ENCODE measurements at places on chromosomes 11 and 22.

GRCh38 chr22:22061085-22062077 is 78.8 kb upstream of the TOP3B start:
- DNase-seq = no peak

- DNase-seq = no peak
Observed at GRCh38 chr22:20092477-20092854, 12.4 kb downstream of the DGCR8 start.

GRCh38 chr11:132623511-132623910 is 908.8 kb downstream of the OPCML start:
- no peak for DNase-seq

DNA sequence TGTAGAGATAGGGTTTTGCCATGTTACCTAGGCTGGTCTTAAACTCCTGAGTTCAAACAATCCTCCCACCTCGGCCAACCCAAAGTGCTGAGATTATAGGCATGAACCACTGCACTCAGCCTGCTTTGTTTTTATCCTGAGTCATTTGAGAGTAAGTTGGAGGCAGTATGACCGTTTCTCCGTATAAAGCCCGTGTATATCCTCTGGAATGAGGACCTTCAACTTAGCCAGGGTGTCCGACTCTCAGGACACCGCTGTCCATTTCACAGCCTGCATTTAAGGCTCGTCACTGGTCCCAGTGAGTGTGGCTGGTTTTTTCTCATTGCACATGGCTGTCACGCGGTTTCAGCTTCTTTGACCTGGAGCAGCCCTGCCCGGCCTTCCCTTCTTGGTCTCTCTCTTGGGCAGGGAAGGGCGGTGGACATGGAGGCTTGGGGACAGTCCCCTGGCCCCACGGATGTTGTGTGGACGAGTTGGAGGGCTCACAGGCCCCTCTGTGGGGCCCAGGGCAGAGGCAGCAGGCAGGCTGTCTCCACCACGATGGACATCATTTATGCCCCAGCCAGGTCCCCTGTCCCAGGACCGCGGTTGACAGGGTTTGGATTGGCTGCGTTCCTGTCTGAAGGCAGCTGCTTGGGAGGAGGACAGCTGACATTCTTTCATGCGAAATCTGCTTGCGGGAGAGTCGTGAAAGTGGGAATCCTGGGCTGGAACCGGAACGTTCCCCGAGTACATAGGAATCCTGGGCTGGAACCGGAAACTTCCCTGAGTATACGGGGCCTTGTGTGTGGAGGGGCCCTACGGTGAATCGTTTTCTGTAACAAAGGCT is 93.3 kb downstream of the KCNQ1 start:
- no peak for DNase-seq

DNA sequence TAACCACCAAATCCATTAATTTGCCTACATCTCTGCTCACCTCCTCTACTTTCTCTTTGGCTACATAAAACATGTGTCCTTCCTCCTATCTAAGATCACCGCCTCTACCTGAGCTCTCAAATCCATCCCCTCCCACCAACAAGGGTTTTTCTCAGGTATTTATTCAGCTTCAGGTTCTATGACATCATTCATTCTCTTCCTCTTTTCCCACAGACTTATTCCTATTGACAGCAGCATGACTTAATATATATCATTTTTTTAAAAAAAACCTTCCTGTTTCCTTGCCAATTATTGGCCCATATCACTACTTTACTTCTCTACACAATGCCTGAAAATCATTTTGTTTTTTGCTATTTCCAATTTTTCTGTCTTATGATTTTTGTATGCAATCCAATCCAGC is 4.4 kb downstream of the CASP12 start:
- DNase-seq = no peak

DNA sequence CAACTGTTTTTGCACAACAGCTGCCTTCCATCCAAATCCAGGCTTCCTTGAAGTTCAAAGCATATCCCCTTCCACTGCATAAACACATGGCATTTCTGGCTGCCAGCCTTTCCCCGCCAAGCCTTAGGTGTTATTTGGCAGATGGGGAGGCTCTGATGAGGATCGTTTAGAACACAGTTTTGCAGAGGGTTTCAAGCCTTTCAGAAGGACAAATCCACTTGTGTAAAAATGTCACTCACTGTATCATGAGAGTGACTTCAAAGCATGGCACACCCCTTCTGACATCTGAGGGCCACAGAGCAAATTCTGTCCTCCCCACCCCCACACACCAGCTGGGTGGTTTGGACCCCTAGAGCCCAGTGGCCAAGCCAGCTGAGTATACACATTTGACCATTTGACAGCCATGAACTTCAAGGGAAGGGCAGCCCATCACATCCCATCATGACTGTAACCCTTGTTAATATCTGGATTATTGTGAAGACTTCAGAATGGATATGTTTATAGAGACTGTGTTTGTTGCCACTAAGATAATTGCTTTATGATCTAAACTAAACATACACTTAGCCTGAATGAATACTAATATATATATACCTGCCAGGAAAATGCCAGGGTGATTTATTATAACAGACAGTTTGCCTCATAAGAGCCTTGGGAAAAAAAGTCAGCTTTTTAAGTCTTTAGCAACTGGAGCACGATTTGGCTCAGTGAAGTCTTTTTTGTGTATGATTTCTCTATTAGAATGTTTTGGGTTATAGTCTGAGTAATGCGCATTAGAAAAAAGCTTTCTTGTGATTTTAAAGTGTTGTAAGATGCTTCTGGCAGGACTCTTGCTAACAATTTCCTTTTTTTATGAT is 31.9 kb downstream of the FBLN1 start:
- DNase-seq = no peak

- no peak for DNase-seq
Observed at GRCh38 chr22:38316364-38317121, 690 bp downstream of the CSNK1E start.

DNA sequence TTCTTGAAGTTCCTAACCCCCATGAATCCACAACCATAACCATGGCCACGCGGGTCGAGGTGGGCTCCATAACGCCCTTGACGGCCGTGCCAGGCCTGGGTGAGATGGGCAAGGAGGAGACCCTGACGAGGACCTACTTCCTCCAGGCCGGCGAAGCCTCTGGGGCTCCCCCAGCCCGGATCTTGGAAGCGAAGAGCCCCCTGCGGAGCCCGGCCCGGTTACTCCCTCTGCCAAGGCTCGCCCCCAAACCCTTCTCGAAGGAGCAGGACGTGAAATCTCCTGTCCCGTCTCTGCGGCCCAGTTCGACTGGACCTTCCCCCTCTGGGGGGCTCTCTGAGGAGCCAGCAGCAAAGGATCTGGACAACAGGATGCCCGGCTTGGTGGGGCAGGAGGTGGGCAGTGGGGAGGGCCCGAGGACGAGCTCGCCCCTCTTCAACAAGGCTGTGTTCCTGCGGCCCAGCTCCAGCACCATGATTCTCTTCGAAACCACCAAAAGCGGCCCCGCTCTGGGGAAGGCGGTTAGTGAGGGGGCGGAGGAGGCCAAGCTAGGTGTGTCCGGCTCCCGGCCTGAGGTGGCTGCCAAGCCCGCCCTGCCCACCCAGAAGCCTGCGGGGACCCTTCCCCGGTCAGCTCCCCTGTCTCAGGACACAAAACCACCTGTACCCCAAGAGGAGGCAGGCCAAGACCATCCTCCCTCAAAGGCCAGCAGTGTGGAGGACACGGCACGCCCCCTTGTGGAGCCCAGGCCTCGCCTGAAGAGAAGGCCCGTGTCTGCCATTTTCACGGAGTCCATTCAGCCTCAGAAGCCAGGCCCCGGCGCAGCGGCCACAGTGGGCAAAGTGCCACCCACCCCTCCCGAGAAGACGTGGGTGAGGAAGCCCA is 75.7 kb downstream of the KIAA1671 start:
- peak; percentile 46 for DNase-seq

All from NCI-H460 (cell line).